ENCODE measurements at places on chromosomes 16 and 17.

GRCh38 chr17:79109584-79109983, 35.0 kb downstream of the ENGASE start:
- peak; percentile 93 for DNase-seq

DNA sequence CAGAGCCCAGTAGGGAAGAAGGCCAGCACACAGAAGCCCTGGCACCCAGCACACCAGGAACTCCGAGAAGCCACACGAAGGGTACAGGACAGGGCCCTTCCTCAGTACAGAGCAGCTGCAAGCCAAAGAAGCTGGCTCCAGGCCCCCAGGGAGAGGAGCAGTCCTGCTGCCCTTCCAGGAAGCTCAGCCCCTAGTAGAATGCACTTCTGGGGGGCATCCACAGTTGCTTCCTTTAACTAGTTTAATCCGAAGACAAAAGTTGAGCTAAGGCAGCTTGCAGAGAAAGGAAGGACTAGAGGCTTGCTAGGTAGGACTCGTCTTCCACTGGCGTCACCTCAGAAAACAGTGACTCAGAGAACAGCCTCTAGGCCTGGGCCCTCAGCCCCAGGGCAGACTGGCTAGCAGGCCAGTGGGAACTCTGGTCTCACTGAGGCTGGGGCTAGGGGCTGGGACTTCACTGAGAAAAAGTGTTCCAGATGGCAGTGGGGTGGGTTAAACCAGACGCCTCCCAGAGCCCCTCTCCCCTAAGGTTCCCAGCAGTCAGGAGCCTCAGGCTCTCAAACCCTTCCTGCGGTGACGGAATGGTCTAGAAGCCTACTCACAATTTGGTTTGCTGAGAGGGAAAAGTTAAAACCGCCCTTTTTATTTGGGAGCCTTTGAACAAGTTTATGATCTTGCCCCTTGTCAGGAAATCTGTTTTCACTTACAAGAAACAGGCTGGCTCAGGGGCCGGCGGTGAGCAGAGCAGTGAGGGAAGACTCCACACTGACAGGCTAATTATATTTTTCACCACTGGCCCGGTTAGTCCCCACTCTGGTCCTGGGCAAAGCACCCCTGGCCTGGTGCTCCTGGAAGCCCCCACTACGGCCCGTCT, 41.4 kb downstream of the ACTG1 start:
- DNase-seq, result no peak

GRCh38 chr16:2473999-2474876, 689 bp upstream of the TBC1D24 start:
- peak; percentile 90 for DNase-seq

GRCh38 chr16:83200005-83200779, 573.4 kb downstream of the CDH13 start:
- DNase-seq, result peak; percentile 18

GRCh38 chr17:73107191-73107590, 14.7 kb upstream of the SLC39A11 start:
- DNase-seq, result no peak

- DNase-seq, result no peak
Observed at GRCh38 chr17:60077226-60077625, 1.5 kb downstream of the HEATR6 start.

GRCh38 chr16:59173408-59173831, 439.3 kb upstream of the GOT2 start:
- no peak for DNase-seq

DNA sequence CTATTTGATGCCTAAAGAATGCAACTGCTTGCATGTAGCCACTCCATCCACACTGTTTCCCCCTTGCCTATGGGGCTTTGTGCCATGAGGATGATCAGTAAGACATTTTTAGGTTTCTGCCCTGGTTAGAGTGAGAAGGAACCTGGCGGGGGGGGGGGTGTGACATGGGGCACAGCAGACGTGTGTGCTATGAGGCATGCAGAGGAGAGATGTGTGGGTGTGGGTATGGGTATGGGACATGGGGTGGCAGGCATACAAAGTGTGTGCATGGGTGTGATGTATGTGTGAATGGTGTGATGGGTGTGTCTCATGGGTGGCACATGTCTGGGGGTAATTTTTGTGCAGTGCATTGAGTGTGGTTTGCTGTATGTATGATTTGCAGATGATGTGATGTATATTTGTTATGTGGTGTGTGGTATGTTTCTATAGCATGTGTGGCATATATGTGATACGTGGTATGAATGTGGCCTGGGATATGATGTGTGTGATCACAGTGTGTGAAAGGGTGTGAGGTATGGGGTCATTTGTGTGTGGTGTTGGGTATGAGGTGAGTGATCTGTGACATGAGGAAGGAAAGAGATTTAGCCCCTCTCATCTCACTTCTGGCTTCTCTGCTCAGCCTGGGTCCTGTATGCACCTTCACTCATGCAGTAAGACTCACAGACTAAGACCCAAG, 14.9 kb downstream of the CCDC182 start:
- no peak for DNase-seq

DNA sequence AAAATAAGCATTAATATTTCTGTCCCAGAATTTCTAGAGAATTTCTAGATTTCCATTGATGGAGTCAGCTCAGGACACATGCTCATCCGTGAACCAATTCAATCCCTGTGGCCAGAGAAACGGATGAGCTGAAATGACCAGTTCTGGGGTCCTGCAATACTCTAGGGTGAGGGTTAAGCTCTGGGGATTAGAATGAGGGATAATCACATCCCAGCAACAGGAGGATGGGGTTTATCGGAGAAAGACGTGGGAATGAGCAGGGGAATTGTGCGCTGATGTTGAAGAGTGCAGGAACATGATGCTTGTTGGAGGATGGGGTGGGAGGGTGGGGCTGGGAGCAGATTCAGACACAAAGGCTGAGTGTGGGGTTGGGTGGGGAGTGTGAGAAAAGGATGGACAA, 64.1 kb downstream of the SLC5A11 start:
- no peak for DNase-seq

GRCh38 chr16:54253118-54253517, 33.5 kb downstream of the IRX3 start:
- no peak for DNase-seq

DNA sequence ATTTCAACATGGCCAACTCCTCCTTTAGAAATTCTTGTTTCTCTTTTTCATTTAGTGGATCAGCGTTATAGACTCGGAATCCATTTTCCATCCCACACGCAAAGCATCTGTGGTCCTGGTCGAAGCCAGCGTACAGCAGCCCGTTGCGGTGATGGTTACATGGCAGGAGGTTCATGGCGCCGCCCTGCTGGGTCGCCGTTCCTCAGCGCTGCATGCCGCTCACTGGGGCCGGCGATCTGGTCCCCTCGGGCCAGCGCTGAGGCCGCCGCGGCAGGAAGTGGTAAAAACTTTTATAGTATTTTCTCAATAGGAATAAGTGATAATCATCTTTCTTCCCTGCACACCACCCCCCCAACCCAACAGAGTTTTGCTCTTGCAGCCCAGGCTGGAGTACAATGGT, 29.9 kb upstream of the RHOT1 start:
- no peak for DNase-seq

DNA sequence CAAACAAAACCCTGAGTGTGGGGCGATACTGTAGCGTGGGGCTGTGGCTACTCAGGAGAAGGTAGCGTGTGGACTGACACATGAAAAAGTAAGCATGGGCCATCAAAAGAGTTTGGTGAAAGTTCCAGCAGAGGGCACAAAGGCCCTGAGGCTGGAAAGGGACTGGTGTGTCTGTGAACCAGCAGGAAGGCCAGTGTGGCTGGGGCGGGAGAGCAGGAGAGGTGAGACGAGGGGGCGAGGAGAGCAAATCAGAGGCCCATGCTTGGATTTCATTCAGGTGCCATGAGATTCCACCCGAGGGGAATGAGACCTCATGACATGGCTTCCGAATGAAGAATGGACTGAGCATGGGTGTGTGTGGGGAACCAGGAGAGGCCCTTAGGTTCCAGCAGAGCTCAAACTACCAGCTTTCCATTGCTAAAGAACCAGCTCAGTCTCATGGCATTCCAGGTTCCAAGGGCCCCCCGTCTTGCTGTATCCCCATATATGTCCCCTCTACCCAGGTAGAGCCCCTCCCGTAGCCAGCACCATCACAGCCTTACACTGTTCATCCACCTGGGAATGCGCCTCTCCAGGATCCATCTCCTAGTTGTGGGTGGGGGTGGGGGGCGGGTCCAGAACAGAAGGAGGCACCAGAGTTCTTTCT, 31.1 kb downstream of the TRPV2 start:
- DNase-seq, result no peak

DNA sequence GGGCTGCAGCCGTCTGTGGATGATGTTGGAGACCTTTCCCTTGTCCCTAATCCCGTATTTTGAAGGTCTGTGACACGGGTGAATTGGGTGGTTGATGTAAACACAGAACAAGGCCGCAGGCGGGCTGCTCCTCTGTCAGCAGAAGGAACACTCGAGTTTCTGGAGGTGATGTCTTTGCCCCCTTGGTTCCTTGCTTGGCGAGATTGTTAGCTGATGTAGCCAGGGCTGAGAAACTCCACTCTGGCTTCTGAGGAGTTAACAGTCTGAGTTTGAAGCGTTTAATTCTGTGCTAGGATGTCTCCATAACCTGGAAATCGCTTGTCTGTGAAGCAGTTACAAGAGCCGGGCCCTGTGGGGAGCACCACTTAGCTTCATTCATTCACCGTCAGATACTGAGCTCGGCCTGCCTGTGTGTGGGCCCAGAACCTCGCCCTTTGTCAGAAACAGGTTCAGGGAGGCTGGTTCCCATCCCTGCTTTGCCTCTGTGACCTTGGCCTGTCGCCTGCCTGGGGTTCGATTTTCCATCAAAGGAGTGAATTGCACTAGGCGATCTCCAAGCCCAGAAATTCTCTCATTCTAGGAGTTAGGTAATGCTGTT, 1.3 kb downstream of the MAPK8IP3 start:
- peak; percentile 70 for DNase-seq

GRCh38 chr17:60887614-60888028, 210.0 kb downstream of the BCAS3 start:
- no peak for DNase-seq

- DNase-seq, result peak; percentile 59
Observed at GRCh38 chr16:71479420-71479819, 9.7 kb downstream of the ZNF19 start.

DNA sequence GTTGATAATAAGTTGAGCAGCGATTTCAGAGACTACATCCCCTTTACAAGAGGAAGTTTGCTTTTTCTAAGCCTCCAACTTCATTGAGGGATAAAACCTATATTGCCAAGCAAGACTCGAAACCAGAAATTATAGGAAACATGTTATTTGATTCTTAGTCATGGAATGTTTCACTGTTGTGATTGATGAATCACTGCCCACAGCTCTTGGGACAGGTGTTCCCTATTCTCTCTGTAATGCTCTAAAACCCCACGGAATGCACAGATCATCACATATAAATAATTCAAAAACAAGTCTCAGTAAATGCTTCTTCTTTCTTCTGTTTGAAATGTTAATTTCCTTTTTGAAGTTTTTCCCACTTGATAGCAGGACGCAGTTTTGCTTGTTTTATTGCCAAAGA, 809.5 kb upstream of the GOT2 start:
- DNase-seq, result no peak

GRCh38 chr16:68844211-68844564, 857 bp downstream of the TANGO6 start:
- no peak for DNase-seq

GRCh38 chr17:75742337-75742736, 21.1 kb downstream of the ITGB4 start:
- DNase-seq, result no peak

GRCh38 chr16:68328151-68328859, 17.5 kb downstream of the PRMT7 start:
- DNase-seq, result peak; percentile 92

DNA sequence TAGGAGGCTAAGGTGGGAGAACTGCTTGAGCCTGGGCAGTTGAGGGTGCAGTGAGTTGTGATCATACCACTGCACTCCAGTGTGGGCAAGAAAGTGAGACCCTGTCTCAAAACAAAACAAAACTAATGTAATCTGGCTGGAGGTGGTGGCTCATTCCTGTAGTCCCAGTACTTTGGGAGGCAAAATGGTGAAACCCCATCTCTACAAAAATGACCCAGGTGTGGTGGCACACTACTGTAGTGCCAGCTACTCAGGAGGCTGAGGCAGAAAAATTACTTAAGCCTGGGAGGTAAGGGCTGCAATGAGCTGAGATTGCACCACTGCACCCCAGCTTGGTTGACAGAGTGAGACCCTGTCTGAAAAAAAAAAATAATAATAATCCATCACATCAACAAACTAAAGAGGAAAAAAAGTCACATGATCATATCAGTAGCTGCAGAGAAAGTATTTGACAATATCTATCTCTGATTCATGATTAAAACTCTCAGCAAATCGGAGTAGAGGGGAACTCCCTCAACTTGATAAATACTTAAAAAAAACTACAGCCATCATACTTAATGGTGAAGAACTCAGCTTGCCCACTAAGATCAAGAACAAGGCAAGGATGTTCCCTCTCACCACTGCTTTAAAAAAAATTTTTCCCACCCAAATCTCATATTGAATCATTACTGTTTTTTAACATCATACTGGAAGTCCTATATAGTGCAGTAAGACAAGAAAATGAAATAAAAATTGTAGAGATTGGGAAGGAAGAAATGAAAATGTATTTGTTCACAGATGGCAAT, 31.0 kb downstream of the DHRS7B start:
- no peak for DNase-seq

GRCh38 chr17:51703361-51704341, 443.3 kb downstream of the UTP18 start:
- DNase-seq, result no peak

GRCh38 chr17:58421711-58422110, 4.4 kb upstream of the RNF43 start:
- DNase-seq, result peak; percentile 25

DNA sequence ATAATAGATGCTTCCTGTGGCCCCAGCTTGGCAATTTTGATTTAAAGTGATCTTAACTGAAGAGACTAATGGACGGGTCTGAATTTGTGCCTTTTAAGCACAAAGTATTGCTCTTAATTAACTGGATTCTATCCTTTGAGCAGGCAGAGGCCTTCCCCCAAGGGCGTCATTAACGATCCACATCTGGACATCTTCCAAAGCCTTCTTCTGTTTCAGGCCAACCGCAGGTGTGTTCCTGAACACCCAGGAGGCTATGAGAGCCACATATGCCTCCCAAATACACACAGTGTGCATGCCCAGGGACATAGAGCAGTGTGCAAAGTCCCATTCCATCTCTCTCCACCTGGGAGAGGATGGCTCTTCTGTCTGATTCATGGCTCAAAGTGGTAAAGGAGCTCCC, 42.3 kb downstream of the MAPT start:
- DNase-seq, result no peak

DNA sequence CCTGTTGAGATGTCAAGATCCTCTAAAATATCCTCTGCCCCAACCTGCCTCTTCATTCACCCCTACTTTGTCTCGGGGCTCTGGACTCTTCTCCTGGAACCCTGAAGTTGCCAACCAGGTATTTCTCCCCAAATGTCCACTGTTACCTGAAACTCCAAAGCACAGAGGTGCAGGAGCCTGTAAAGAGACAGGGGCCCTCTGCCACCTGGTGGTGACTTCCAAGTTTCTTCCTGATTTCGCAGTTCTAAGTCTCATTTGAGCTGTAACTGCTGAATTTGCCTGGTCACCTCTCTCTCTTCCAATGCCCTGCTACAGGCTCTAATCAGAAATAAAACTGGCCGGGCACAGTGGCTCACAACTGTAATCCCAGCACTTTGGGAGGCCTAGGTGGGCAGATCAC, 77.1 kb upstream of the RCVRN start:
- peak; percentile 83 for DNase-seq

All from H7 (cell line).